Left hindlimb (tissue), 1 donor: ENCODE measurements at places on chromosomes 1 and 21.

- no peak for DNase-seq
Observed at GRCh38 chr1:191074881-191075280, 597.2 kb upstream of the BRINP3 start.

DNA sequence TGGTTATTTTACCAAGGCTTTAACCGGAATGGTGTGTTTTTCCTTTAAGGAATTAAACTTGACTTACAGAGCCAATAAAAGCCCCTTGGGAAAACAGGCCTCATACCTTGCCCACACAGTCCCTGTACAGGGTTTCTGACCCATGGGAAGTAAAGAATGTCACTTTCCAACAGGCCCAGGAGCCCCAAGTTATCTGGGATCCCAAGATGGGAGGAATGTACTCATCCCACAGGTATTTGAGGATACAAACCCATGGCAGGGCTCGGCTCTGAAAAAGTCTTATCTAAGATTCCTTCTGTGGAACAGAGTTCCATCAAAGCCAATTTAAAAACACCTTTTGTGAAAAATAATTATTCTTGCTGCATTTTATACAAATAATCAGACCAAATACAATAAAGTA lies 15.3 kb upstream of the COX20 start:
- DNase-seq: no peak

- DNase-seq: no peak
Observed at GRCh38 chr1:8448911-8449661, 131.2 kb downstream of the SLC45A1 start.

GRCh38 chr1:234295068-234295467 lies 78.2 kb upstream of the COA6 start:
- DNase-seq: no peak

DNA sequence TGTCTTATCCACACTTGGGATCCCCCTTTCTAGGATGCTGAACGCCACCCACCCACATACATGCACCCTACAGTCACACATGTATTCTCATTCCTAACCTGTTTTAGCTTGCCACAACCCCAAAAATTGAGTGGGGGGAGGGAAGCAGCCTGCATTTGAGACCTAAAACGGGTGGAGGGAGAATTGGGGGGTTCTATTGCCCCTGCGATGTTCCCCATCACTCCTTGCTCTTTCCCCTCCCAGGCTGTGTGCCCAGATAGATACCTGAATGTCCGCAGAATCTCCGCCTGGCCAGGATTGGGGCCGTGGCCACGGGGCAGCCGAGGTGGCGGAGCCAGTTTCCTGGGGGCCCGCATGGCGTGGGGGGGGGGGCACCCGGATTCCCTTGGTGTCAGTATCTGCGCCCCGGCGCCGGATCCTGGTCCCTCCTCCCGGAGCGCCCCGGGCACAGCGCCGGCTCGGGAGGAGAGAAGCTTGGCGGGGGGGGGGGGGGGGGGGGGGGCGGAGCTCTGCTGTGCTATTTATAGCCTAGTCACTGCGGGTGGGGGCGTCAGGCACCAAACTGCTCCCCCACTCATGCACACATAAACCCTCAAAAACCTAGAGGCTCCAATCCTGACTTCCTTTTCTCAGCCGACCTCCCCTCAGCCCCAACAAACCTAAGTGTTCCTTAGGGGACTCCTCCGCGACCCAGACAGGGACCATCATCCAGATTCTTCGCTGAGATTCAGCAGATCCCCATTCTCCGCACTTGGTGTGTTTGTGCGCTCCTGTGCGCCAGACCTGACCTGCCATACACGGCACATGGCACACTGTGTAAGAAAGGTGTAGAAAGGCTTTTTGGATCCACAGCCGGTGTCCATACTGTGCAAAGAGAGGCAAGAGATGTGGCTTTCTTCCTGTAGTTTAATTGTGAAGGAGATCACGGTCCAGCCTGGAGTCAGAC lies 1.9 kb downstream of the ANKRD34A start:
- DNase-seq: peak; percentile 78

GRCh38 chr1:47471163-47471562 lies 33.3 kb downstream of the FOXD2 start:
- peak; percentile 50 for DNase-seq

DNA sequence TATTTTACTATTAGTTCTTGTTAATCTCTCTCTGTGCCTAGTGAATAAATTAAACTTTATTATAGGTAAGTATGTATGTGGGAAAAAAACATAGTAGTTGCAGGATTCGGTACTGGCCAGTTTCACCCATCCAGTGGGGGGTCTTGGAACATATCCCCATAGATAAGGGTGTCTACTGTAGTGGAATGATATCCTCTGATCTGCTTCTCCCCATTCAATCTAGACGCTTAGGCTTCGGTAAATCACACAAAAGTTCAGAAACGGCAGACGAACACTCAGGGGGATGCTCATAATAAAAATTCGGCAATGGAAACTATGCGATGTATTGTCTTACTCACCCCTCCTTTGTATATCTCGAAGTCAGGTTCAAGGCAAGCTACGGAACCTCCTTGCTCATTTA lies 232.9 kb upstream of the COA6 start:
- DNase-seq: no peak

DNA sequence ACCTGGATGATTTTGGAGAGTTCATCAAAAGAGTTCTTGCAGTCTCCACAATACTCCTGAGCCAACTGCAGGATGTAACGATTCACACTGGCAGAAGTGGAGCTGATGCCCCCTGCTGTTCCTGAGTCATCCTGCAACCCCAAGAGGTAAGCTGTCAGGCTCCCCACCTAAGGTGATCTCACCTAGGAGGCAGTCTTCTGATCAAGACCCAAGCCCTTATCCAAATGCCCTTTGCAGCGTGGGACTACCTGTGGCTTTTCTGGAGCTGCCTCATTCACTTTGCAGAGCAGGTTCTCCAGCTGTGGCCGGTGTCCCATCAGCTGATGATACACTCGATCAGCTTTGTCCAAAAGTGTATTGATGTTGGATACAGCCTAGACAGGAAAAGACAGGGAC lies 96.4 kb downstream of the UBR4 start:
- no peak for DNase-seq

DNA sequence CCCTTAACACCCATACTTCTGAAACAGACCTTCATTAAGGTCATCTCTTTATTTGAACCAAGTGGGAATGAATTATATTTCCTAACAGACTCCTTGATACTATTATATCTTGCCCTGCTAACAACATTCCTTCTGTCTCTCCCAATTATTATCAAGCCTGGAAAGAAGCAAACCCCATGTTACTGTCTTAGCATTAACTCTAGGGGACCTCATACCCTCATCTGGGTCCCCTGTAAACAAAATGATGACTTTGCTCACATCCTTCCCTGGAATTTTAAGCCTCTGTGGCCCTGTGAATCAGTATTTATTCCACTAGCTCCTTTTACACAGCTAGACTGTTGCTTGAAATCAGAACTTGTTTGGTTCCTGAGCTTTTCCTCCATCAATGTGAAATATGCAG lies 38.3 kb upstream of the BCL10 start:
- no peak for DNase-seq

DNA sequence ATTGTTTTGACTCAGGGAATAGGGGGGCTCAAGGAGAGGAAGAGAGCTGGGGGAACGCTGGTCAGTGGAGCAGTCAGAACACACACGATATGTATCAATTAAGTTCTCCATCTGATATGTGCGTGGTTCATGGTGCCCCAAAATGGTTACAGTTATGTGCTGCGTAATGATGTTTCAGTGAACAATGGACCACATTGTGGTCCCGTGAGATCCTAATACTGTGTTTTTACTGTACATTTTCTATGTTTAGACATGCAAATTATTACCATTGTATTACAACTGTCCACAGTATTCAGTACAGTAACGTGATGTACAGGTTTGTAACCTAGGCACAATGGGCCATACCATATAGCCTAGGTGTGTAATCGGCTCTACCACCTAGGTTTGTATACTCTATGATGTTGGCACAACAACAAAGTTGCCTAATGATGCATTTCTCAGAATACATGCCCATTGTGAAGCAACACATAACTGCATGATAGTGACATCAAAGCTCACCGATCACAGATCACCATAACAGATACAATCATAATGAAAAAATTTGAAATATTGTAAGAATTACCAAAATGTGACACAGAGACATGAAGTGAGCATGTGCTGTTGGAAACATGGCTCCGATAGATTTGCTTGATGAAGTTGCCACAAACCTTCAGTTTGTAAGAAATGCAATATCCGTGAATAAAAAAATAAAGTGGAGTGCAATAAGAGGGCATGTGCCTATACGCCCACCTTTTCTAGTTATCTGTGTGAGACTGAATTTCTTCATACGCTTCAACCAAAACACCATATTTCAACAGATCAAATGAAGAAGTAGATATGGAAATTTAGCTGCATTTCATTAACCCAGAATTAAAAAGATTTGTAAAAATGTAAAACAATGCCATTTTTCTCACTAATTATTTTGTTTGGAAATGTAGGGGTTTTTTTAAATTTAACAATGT lies 14.8 kb upstream of the TMEM54 start:
- no peak for DNase-seq

DNA sequence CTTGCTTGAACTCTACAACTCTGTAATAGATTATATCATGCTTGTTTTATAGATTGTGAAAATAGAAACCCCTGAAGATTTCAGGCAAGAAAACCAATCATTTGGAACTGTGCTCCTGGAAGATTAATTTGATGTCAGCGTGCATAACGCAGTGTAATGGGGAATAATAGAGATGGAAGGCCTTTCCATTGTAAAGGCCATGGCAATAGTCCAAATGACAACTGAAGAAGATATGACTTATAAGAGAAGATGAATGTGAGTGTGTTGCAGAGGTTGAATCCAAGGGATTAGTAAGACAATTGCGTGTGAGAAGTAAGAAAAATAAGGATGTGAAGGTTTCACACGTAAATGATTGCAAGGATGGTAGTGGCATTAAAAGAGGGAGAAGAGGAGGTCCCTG lies 285.0 kb downstream of the DUSP10 start:
- DNase-seq: no peak

DNA sequence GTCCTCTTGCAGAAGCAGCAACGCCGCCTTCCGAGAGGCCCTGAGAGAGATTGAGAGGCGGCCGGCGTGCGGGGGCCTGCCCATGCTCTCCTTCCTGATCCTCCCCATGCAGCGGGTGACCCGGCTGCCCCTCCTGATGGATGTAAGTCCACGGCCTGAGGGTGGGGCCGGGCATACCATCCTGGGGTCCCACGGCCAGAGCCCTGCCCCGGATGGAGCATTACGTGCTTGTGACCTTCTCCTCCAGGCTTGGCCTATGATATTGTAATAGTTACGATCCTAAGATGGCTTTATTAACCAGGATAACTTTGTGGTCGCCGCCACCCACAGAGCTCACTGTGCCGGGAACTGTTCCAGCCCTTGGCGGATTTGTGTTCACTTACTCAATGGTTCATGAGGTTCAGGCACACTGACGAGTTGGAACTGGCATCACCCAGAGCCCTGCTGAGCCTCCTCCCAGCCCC lies 18.9 kb downstream of the ARHGEF16 start:
- peak; percentile 73 for DNase-seq

DNA sequence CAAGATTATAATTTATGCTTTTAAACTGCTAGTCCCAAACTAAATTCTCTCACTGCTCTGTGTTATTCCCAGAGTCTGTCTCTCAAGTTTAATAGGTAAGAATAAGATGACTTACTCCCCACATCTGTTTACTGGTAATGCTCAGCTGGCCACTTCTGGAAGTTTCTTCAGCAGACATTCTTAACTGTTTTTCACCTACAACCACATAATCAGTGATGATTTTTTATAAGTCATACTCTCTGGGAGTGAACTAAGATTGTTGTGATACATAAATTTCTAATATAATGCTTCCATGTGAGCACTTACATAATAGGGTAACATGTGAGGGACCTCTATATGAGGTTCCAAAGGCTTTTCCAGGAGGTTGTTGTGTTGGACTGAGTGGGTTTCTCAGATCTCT lies 8.7 kb downstream of the SLAMF7 start:
- DNase-seq: no peak

GRCh38 chr1:217274927-217275654 lies 355.8 kb downstream of the GPATCH2 start:
- DNase-seq: no peak

DNA sequence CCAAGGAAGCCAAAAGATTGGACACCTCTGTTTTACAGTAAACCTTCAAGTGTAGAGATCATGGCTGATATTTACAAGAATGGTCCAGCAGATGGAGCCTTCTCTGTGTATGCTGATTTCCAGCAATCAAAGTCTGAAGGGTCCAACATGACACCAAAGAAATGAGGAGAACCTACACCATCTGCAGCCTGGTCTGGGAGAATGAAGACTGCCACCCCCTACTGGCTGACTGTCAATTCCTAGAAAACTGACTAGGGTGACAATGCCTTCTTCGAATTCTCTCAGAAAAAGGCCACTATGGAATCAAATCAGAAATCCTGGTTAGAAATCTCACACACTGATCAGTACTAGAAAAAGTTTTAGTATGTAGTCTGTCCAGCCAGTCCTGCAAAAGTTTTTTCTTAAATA lies 83.3 kb downstream of the CDC42BPA start:
- no peak for DNase-seq

DNA sequence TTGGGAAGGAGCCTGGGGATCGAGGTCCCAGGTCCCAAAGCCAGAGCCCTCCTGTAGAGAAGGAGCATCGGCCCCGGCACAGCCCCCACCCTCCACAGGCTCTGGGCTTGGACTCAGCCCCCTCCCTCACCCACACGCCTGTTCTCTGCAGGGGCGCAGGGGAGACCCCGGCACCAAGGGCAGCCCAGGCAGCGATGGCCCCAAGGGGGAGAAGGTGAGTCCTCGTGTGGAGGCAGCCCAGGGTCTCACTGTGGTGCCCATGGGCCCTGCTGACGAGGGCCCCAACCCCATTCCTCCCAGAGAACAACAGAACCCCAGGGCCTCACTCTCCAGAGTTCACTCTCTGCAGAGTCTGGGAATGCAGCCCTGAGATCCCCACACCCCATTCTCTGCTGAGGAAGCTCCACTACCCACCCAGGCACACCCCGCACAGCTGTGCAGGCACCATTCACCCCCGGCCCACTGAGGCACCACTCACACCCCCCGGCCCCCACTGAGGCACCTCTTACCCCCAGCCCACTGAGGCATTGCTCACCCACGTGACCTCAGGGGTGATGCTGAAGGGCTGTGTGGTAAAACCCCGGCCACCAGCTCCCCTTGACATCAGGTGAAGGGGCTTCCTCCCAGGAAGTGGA lies 21.8 kb downstream of the COL6A2 start:
- DNase-seq: peak; percentile 31

- DNase-seq: no peak
Observed at GRCh38 chr1:103267266-103267665, 158.9 kb upstream of the COL11A1 start.

DNA sequence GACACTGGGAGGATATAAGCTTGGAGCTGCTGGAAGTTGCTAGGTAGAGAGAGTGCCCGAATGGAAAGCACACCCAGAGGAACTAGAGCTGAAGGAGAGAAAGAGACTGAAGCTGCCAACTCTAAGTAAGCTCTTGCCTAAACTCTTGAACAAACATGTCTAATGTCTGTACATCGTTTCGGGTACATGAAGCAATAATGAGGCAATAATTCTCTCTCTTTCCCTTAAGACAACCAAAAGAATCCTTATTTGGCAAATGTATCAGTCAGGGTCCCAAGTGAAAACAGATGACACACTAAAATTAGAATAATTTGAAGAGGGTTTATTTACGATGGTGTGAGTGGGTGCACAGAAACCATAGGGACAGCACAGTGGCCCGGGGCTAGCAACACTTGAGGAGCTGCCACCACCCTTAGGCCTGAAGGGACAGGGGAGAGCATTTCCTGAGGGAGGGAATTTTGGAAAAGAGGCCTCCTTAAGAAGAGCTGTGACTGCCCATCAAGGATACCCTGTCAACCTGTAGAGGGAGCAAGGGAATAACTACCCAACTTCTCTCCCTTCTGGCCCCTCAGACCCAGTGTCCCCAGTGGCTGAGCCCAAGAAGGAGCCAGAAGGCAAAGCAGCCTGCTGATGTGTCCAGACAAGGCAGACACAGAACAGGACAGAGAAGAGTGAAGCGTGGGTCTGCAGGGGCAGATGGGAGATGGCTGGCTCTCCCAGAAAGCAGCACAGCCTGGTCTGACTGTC lies 36.1 kb upstream of the KHDRBS1 start:
- no peak for DNase-seq
